ENCODE measurements at places on chromosomes 6 and 20. TPM values are rescaled to one million over a fixed set of nuclear protein-coding genes. Genes with fewer than 3 reads are reported as not detected.

The MEP1A gene
- total RNA-seq = not detected

The BANF2 gene
- total RNA-seq = not detected

The SRSF12 gene
- not detected for total RNA-seq

The DUSP15 gene
- total RNA-seq = not detected

The PI16 gene
- not detected for total RNA-seq

The ORC3 gene
- 16.2 TPM for total RNA-seq

The SLC12A5 gene
- total RNA-seq = 0.32 TPM

The LCA5 gene
- 5.8 TPM for total RNA-seq

The CDSN gene
- total RNA-seq = not detected

The NR2E1 gene
- not detected for total RNA-seq

The POU5F1 gene
- not detected for total RNA-seq

The PTCRA gene
- not detected for total RNA-seq

The CST3 gene
- total RNA-seq = 81.8 TPM

The COX4I2 gene
- total RNA-seq = not detected

The CALHM4 gene
- 0.46 TPM for total RNA-seq

The EBF4 gene
- total RNA-seq = 1.9 TPM

The SCRT2 gene
- not detected for total RNA-seq

The TMEM74B gene
- total RNA-seq = 0.32 TPM

The COL21A1 gene
- 1.8 TPM for total RNA-seq

The GMEB2 gene
- total RNA-seq = 7.0 TPM

The TMEM244 gene
- total RNA-seq = not detected

The BMP2 gene
- total RNA-seq = 15.6 TPM

The ECT2L gene
- not detected for total RNA-seq

The PROKR2 gene
- total RNA-seq = under 0.01 TPM

The ERVFRD-1 gene
- not detected for total RNA-seq

The ZNF311 gene
- total RNA-seq = 0.30 TPM

The EPB41L2 gene
- 51.2 TPM for total RNA-seq

The EDN1 gene
- 229 TPM for total RNA-seq

The AIF1 gene
- total RNA-seq = not detected

The SERPINB6 gene
- 249 TPM for total RNA-seq

The IL17A gene
- total RNA-seq = not detected

The ARID1B gene
- 20.5 TPM for total RNA-seq

The ANKEF1 gene
- total RNA-seq = 1.2 TPM

The SAMD3 gene
- total RNA-seq = not detected

The PLG gene
- not detected for total RNA-seq

The DEFB127 gene
- total RNA-seq = not detected

The SSTR4 gene
- total RNA-seq = not detected

The NNAT gene
- total RNA-seq = under 0.01 TPM

The GMNN gene
- 32.8 TPM for total RNA-seq
